ENCODE measurements at places on chromosomes 4 and X.

- DNase-seq, result no peak
Observed at GRCh38 chr4:6071959-6072720, 53.9 kb upstream of the C4orf50 start.

DNA sequence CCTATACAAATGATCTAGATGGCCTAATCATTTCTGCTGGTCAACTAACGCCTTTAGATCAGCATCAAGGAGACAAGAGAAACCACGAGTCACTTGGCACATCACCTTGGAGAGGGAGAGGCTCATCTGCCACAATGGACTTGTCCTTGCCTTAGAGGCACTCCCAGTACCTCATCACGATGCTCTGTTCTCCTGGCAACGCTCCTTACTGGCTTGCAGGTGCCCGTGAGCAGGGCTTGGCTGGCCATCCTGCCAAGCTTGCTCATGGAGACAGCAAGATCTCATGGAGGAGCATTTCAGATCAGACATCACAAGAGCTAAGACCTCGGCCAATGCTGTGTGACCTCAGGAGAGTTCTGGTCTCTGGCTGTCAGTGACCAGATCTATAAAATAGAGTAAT is 2.7 kb upstream of the SMIM20 start:
- DNase-seq, result no peak

- DNase-seq, result no peak
Observed at GRCh38 chrX:74521961-74522751, 92.3 kb downstream of the RLIM start.

DNA sequence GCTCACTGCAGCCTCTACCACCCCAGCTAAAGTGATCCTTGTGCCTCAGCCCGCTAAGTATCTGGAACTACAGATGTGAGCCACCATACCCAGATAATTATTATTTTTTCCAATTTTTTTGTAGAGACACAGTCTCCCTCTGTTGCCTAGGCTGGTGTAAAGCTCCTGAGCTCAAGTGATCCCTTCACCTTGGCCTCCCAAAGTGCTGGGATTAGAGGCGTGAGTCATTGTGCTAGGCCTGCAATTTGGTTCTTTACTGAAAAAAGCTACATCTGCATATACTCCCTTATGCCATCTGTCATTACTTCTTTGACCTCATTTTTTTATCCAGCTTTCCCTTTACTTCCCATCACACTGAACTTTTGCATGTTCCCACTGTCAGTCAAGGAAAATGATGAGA is 2012.4 kb upstream of the IGFBP7 start:
- no peak for DNase-seq

GRCh38 chr4:158020734-158021346 is 152.0 kb downstream of the GASK1B start:
- no peak for DNase-seq

GRCh38 chrX:141652286-141652685 is 46.3 kb downstream of the SPANXD start:
- no peak for DNase-seq

- DNase-seq, result no peak
Observed at GRCh38 chr4:180665481-180665880, 1577.7 kb upstream of the TENM3 start.

DNA sequence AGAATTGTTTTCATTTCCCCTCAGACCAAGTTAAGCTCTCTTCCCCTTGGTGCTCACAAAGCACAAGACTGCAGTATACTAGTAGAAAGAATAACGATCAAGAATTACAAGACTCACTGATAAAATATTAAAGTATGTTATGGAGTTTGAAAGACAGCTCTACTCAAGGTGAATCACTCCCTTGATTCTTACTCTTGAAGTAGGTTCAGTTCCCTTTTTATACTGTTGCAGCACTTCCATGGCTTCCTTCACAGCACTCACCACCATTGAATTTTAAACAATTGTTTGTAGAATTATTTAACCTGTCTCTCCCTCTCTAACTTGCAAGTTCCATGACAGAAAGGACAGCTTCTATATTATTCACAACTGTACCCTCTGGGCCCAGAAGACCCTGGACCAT is 42.2 kb downstream of the CASK start:
- no peak for DNase-seq

DNA sequence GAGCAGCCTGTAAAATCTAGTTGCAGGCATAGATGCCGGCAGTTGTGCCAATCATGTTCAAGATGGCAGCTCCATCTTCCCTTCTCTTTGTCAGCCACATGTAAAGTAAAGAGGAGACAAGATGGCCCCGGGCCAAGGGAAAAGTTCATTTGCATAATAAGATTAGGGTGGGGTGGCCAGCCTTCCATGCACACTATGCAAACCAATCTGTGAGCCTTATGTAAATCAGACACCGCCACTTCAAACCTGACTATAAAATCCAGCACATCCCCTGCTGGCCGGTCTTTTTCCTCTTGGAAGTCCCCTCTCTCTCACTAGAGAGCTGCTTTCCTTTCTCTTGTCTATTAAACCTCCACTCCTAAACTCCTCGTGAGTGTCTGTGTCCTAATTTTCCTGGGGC is 78.9 kb upstream of the CBR4 start:
- no peak for DNase-seq

DNA sequence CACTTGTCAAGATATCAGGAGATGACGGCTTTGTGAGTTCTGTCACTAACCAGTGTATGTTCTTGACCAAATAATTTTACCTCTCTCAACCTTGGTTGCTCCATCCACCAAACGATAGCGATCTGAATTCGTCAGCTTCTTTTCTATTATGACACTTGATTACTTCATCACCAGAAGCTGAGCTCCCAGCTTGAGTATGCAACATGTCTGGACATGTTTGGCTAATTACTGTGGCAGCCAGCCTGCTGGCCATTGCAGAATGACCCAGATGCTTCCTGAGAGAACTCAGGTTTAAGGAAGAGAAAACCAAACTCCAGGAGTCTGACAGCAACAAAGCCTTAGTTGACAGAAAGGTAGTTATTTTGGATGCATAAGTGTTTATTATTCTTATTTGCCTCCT is 46.4 kb upstream of the PARM1 start:
- DNase-seq, result no peak

DNA sequence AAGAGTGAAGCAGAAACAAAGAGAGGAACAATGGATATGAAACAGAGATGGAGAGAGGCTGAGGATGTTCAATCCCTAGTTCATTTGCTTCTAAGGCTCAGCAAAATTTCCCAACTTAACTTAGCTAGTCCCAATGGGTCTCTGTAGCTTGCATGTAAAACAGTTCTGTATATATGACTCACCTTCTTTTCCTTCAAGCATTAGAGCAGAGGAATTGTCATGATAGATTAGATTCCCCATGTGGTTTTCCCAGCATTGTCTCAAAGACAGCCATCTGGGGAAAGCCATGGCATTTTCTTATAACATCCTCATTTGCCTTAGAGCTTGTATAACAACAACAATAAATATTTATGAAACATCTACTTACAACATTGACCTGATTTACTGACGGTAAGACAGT is 93.9 kb upstream of the GATB start:
- no peak for DNase-seq

DNA sequence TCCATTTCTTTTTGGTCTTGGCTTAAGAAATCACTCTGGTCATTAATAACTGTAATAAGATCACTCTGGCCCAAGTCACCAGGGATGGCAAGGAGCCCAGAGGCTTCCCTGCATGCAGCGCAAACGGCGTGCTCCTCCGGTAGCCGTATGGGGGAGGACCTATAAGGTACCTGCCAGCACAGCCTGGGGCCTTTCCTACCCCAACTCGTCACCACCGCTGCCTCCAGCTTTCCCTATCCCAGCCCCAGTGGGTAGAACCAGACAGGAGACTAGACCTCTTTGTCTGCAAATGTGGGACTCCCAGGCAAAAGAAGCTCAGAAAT is 25.9 kb downstream of the HAND2 start:
- DNase-seq, result no peak

GRCh38 chrX:46383006-46383405 is 162.2 kb downstream of the ZNF674 start:
- no peak for DNase-seq

GRCh38 chr4:156803056-156803455 is 168.5 kb downstream of the PDGFC start:
- no peak for DNase-seq

- no peak for DNase-seq
Observed at GRCh38 chrX:10681167-10681566, 60.8 kb upstream of the MID1 start.

DNA sequence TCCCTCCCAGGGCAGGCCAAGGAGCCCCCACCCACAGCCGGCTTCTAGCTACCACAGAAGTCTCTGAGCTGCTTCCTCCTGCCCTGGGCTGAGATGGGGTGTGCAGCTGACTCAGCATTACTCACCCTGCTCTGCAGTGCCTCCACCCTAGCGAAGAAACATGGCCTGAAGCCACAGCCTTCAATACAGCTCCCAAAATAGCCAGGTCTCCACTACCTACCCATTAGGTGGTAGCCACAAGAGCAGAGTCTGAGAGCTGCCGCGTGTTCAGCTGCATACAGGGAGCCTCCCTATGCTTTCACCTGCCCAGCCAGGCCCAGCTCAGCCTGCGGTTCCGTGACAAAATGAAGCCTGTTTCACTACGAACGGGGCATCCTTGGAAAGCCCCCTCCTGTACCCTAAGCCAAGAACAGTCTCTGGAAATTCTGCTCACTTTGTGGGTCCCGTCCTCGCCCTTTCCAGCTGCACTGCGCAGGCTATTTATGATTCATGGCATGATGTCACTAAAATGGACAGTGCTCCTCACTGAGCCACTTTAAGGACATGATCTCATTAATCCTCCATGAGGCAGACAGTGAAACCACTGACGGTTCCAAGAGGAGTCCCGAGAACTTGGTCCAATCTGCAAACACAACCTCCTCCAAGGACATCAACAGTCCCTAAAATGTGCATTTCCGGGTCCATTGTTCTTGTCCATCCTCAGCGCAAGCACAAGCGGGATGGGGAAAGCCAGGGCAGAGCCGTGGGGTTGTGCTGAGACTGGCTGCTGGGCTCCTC is 20.2 kb downstream of the WDR1 start:
- DNase-seq, result peak; percentile 56
